Astrocyte (in vitro differentiated cells and primary cell): ENCODE measurements at places on chromosomes 7 and 10.
A peak's percentile ranks its signal among the peaks of the same experiment; 100 is the strongest.

DNA sequence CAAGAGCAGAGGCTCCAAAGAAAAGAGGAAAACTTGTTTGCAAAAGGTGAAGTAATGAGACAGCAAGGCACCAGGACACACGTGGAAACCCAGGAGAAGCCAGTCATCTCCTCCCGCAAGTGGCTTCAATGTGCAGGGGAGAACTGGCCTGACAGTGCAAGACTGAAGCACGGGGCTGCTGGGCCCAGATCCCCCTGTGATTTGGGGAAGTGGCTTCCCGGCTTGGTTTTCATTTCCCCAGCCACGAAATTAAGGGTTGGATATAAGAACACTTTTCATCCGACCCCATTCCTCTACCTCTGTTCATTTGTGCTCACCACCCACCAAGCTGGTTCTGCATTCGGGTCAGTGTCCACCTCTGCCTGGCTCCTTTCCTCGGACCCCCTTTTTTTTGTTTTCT is 306.4 kb downstream of the FGFR2 start:
- no peak for DNase-seq

- no peak for DNase-seq
Observed at GRCh38 chr10:63058236-63058635, 74.9 kb upstream of the NRBF2 start.

DNA sequence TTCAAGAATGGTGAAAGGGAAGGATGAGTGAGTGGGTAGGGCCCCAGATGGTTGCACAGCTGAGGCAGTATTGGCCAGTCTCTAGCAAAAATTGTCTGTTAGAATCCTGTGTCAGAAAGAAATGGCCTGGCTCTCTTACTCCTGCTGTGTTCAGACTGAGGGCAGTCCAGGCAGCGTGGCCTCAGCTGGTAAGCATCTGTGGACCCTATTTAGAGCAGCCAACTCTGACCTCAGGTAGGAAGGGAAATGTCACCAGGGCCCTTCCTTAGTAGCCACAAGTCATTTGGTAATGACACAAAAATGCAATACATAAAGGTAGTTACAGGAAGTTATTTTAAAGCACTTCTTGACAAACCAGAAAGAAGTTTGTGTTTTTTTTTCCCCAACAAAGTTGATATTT is 1194.7 kb downstream of the CNTNAP2 start:
- no peak for DNase-seq

DNA sequence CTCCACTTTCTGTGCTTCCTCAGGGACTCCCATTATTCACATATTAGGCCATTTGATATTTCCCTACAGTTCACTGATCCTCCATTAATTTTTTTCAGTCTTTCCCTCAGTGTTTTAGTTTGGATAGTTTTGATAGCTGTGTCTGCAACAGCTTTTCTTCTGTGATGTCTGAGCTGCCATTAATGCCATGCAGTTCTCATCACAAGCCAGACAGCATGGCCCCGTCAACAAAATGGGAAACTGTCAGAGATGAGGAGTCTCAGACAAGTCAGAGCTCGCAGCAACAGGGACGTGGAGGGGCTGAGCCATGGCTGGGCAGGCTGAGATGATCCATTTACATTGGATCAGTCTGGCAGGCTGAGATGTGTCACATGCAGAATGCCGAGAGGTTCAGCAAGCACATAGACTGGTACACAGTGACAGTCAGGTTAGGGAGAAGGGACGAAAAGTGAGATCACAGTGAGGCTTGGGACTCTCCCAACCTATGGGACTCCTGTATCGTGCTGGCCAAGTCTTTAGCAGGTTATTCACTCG is 65.4 kb downstream of the NPS start:
- DNase-seq, result no peak

GRCh38 chr7:139663608-139664177 is 114.1 kb downstream of the HIPK2 start:
- DNase-seq, result no peak

- DNase-seq, result no peak
Observed at GRCh38 chr10:1015688-1016087, 10.0 kb downstream of the IDI2 start.

- peak; percentile 63 for DNase-seq
Observed at GRCh38 chr10:30178356-30178964, 119.1 kb upstream of the JCAD start.

DNA sequence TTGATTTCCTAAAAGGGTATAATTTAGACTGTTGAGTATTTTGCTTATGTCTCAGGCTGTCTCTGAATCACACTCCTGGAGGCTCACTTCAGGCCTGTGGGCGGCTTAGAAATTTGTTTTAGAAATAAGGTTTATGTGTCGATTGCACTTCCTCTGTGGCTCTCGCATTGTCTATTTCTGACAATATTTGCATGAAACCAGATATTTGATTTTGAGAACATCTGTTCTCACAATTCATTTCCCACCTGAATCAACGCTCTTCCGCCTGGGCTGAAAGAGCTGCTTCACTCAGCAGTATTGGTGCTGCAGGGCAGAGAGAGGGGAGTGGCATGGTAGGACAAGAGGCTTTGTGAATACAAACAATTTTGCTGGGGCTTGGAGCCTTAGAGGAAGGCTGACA is 262.0 kb downstream of the ADRA2A start:
- no peak for DNase-seq

DNA sequence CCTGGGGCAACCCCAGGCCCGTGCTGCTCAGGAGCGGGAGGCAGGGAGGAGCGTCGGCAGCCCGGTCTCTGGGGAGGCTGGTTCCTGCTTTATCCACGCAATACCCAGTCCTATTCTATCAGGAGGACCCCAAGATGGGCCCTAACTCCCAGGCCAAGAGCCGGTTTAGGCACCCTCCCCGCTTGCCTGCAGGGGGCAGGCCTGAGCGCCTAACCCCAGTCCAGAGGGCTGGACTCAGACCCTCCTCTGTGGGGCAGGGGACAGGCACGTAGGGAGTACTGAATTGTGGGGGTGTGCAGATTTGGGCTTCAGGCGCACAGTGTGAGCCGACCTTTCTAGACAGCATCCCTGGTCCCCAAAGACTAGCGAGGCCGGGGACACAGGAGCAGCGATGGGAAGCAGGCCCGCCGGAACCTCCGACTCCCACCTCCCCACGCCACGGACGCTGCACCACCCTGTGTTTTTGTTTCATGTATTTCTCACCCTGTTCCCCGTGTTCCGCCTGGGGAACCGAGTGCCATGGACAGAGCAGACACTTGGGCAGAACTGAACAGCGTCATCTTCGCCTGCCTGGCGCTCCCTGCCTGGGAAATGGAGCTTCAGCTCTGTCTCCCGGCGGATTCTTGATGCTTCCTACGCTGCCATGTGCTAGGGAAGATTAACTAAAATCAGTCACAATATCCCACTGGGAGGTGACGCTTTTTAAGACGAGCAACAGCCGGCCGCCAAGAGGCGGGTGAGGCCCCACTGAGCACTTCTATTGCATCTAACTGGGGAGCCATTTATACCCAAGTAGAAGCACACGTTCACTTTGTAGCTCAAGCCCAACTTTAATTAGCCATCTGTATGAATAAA is 5.3 kb downstream of the NUDT1 start:
- DNase-seq, result no peak

GRCh38 chr7:138167869-138168296 is 91.6 kb downstream of the AKR1D1 start:
- no peak for DNase-seq

DNA sequence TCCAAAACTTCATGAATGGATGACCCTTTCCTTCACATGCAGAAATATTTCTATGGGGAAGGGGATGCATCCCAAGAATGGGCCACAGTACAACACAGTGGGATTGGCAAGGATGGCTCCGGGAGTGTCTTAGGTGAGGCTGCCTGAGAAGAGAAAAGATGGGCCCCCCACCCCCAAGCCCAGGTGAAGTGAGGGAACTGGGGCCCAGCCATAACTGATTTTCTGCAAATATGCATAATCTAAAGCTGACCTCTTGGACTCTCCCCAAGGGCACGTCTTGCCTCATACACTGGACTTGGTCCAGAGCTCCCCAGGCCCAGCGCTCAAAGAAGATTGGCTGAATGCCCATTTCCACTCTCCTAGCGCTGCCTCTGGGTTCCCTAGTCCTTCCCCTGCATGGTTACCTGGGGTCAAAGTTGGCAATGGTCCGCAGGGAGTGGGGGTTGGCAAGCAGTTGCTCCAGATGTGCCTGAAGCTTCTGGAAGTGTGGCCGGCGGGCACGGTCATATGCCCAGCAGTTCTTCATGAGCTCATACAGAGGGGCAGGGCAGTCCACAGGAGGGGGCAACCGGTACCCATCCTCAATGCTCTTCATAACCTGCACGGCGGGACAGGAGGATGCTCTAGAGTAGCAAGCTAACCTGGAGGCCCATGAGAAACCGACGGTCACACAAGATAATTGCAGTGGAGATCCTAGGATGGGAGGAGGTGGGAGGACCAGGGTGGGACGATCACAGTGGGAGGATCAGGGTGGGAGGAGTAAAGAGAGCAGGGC is 12.3 kb downstream of the ZYX start:
- no peak for DNase-seq

DNA sequence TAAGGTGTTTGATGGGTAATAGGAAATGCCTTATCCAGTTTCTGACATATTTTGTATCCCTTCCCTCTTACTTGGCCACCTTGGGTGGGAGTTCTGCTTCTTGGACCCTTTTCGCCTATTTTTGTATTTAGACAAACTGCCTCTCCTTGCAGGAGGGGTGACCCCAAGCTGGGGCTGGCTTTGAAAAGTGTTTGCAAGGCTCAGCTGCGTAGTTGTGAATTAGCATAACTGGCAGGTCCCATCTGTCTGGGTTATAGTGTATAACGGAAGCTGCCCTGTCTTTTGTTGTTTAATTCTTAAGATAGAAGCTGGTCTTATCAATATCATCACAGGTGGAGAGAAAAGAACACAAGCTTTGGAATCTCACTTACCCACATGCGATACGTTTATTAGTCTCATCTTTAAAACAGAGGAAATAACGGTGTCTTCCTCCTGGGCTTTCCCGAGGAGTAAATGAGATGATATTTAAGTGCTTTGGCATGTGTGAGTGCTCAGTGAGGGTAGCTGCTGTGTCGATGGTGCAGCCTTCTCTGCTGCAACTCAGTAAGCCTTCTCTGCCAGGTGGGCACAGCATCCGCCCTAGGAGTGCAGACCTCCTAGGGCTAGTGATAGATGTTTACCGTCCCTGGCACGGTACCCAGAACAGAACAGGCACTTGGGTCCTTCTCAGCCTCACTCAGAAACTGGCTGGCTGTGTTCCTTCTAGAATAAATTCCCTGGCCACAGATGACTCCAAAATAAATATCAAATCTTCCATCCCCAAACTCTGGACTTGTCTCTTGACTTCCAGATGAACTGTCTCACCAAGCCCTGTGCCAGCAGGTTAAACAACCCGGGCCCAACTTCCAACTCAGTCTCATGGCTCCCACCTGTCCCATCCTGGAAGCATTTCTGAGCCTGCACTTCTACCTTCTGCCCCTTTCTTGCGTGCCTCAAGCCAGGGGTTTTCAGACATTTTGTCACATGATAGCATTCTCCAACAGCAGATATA is 227.3 kb downstream of the GFRA1 start:
- DNase-seq, result no peak

- DNase-seq, result no peak
Observed at GRCh38 chr7:52151559-52151958, 835.0 kb upstream of the COBL start.

GRCh38 chr10:86372784-86373239 is 6.2 kb upstream of the GRID1 start:
- DNase-seq, result no peak

- peak; percentile 87 for DNase-seq
Observed at GRCh38 chr10:88707429-88708155, 1.5 kb downstream of the LIPK start.

DNA sequence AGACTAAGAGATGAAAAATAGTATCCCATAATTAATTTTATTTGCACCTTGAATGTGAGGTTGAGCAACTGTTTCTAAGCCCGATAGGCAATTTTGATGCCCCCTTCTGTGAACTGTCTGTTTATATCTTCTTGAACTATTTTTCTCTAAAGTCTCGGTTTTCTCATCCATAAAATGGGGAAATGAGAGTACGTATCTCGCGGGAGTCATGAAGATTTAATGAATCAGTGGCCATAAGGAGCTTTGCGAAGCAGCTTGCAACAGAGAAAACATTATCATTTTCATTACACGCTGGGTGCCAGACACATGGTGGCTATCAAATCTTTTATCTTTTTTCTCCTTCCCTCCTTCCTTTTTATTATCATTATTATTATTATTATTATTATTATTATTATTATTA is 108.1 kb upstream of the CARD11 start:
- DNase-seq, result no peak

DNA sequence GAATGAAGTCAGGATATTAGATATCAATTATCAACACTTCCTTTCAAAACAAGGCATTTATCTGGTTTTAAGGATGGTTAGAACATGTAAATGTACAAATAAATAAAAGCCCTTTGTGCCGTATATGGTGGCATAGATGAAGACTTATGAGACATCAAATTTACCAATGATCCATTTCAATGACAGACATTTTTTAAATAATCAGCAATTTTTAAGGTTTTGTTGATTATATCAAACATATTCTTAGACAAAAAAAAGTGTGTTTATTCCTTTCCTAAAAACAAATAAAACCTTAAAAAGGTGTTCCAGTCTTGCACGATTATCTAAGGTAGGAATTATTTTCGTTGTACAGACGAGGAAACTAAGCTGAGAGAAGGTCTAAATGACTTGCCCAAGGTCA is 13.8 kb downstream of the APBB1IP start:
- DNase-seq, result no peak

GRCh38 chr7:39375047-39375873 is 190.9 kb upstream of the YAE1 start:
- DNase-seq, result no peak

- no peak for DNase-seq
Observed at GRCh38 chr10:96548589-96548988, 34.9 kb upstream of the TLL2 start.

- no peak for DNase-seq
Observed at GRCh38 chr7:82162289-82162688, 281.3 kb downstream of the CACNA2D1 start.

GRCh38 chr10:23198940-23199767 is 7.0 kb downstream of the PTF1A start:
- no peak for DNase-seq

- DNase-seq, result peak; percentile 65
Observed at GRCh38 chr10:62613424-62613823, 191.1 kb upstream of the ADO start.

GRCh38 chr7:39086638-39087360 is 109.1 kb downstream of the POU6F2 start:
- no peak for DNase-seq

DNA sequence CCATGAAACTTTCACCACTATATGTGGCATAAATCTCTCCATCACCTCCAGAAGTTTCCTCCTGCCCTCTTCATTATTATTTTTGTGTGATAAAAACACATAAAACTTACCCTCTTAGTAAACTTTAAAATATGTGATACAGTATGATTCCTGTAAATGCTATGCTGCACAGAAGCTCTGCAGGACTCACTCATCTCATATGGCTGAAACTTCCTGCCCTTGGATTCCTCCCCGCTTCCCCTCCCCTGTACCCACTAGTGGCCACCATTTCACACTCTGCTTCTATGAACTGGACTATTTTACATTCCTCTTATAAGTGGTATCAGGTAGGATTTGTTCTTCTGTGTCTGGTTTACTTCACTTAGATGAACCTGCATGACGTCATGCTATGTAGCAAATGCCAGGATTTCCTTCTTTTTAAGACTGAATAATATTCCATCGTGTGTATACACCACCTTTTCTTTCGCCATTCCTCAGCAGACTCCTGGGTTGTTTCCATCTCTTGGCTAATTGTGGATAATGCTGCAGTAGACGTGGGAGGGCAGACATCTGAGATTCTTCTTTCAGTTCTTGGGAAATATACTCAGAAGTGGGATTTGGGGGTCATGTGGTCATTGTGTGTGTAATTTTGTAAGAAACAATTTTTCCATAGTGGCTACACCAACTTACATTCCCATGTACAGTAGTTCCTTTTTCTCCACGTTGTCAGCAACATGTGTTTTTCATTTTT is 335.2 kb downstream of the SDK1 start:
- no peak for DNase-seq
